ENCODE measurements at places on chromosomes 16 and 17. TPM values are rescaled to one million over a fixed set of nuclear protein-coding genes. Genes with fewer than 3 reads are reported as not detected.

- DNase-seq, result no peak
Measured at GRCh38 chr17:45809499-45809898, 25.4 kb downstream of the CRHR1 start.

DNA sequence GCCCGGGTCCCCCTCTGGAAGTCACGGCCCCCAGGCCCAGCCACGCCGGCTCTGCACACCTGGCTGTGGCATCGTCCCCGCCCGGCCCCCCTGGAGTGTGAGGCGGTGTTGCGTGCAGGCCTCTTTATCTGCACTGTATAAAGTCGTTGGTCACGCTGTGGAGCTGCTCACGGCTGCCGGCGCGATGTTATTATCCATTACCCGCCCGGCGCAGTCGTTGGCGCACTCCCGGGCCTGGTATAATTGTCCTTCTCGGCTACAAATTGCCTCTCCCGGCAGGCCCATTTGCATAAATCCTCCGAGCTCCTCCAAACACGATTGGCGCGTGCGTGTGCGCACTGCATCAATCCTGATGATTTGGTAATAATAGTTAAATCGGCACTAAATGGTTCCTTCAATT is 57.8 kb downstream of the BAHCC1 start:
- no peak for DNase-seq

- no peak for DNase-seq
Measured at GRCh38 chr17:21031756-21032396, 10.9 kb downstream of the USP22 start.

- no peak for DNase-seq
Measured at GRCh38 chr16:67959536-67960329, 8.7 kb downstream of the SLC12A4 start.

The FBXW10B gene
- 0.22 TPM for total RNA-seq

The PNPO gene
- total RNA-seq, result 15.7 TPM

The SPEM3 gene
- not detected for total RNA-seq

DNA sequence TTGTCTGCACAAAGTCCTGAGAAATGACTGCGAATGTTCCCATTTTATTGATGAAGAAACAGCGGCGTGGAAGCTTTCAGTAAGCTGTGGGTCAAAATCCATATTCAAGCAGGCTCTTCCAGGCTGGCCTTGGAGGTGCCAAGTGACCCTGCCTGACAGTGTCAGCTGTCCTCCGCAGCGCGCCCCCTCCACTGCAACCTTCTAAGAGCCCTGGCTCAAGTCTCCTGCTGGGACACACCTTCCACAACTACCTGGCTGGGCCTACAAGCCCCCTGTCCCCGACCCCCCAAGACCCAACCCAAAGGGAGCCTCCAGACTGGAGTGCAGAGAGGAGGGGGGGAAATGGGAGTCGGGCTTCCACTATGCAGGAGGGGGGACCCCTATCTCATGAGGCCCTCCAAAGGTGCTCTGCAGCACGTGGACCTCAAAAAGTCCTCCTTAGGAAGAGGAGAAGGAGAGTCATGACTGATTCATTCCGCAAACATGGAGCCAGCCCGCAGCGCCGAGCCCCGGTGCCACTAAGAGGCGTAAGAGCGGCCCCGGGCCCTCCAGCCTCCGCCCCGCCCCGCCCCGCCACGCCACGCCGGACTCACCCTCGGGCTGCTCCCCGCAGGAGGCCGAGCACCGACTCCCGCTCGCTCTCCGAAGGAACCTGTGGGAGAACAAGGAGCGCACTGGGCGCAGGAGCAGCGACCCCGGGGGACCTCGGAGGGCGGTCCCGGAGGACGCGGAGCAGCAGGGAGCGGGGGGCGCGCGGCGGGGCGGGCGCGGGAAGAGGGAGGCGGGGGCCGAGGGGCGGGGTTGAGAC is 574 bp downstream of the MPP3 start:
- DNase-seq, result peak; percentile 46

GRCh38 chr16:59052231-59052630 is 318.1 kb upstream of the GOT2 start:
- no peak for DNase-seq

- DNase-seq, result peak; percentile 67
Measured at GRCh38 chr16:87740909-87741424, 24.8 kb downstream of the KLHDC4 start.

The KCNH6 gene
- total RNA-seq, result under 0.01 TPM

GRCh38 chr17:41824086-41824485 is 11.3 kb downstream of the FKBP10 start:
- no peak for DNase-seq

The PDE6G gene
- total RNA-seq, result 4.8 TPM

The RFNG gene
- 10.0 TPM for total RNA-seq

DNA sequence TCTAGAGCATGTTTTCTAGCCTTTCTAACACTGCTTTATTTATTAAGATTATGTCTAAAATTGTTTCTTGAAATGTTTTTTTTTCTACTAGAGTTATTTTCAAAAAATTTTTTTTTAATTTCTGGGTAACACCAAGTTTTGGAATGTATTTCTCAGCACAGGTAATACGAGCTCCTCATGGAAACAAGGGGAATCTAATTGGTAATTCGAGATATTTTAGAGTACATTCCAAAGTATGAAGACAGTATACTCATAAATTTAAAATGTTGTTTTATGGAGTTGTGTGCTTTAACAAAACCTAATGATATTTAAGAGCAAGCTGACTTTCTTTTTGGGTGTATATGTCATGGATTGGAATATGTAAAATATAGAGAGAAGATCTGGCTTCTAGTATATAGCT is 42.4 kb downstream of the OMG start:
- no peak for DNase-seq

The VMO1 gene
- 0.22 TPM for total RNA-seq

- no peak for DNase-seq
Measured at GRCh38 chr17:54085934-54086333, 263.2 kb downstream of the KIF2B start.

GRCh38 chr16:87345726-87346424 is 28.7 kb upstream of the C16orf95 start:
- no peak for DNase-seq

GRCh38 chr16:67547423-67548264 is 14.7 kb upstream of the CTCF start:
- DNase-seq, result peak; percentile 88

DNA sequence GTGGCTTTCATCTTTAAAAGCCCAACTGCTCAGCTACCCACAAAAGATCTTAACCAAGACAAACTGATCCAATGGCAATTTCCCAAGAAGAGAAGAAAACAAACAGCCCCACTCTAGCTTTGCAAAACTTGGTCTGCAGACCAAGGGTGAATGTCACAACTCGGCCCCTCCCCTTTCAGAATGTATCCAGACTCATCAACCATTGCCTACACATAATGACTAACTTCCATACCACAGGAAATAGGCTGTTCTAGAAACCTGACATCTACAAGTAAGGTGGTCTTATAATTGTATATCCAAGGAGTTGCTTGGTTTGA is 16.0 kb downstream of the DCUN1D3 start:
- peak; percentile 32 for DNase-seq

The PIPOX gene
- 1.2 TPM for total RNA-seq

The CENPT gene
- total RNA-seq, result 12.2 TPM

DNA sequence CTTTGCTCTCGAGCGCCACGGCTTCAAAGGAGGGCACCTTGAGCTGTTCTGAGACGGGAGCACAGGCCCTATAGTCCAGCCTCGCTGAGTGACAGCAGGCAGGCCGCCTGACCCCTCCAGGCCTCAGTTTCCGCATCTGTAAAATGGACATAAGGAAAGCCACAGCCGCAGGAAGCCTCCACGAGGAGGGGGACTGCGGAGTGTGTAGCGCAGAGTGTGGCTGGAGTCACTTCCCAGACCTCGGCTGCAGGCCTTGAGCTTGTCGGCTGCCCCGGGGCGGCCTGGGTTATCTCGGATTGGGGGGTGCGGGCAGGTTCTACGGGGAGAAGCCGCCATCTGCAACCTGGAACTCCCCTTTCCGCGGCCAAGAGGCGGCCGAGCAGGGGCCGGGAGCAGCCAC is 40.8 kb downstream of the ZFPM1 start:
- DNase-seq, result no peak

Measured in lung microvascular endothelial cell (primary cell).